Activated CD4-positive, CD25-positive, alpha-beta regulatory T cell treated with anti-CD3 and anti-CD28 coated beads, Interleukin-2, amount 50 U/mL, for 16 hours (primary cell): ENCODE measurements at places on chromosomes 3 and 15.

- DNase-seq = no peak
Observed at GRCh38 chr3:182979674-182980191, 605 bp downstream of the DCUN1D1 start.

GRCh38 chr3:172082269-172082668 is 42.9 kb downstream of the FNDC3B start:
- DNase-seq = no peak

DNA sequence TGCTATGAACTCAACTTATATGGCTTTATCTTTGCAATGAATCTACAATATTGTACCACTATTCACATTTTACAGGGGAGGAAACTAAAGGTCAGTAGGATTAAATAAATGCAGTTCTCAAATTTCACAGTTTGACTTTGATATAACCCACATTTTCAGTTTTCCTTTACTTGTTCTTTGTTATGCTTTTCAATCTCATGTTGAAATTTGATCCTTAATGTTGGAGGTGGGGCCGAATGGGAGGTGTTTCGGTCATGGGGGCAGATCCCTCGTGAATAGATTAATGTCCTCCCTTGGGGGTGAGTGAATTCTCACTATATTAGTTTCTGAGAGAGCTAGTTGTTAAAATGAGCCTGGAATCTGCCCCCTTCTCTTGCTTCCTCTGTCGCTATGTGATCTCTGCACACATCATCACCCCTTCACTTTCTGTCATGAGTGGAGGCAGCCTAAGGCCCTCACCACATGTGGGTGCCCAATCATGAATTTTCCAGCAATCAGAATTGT is 44.7 kb downstream of the CD200 start:
- no peak for DNase-seq

- DNase-seq = no peak
Observed at GRCh38 chr3:105398437-105398836, 31.7 kb downstream of the ALCAM start.

- DNase-seq = no peak
Observed at GRCh38 chr15:88635318-88635717, 3.5 kb upstream of the ISG20 start.

- DNase-seq = no peak
Observed at GRCh38 chr15:90141646-90142045, 39.4 kb upstream of the IDH2 start.

DNA sequence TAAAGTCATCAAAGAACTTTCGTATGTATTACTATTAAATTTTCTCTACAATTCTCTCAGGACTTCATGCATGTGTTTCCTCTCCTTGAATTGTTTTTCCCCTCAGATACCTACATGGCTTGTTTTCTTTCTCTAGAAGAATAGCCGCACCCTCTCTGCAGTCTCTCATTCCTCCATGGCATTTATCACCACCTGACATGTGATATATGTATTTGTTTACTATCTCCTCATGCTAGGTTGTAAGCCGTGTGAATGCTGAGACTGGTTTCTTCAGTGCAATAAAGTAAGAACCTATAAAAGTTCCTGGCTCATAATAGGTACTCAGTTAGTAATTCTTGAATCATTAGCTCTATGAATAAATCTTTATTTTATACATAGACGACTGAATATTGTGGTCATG is 149.2 kb downstream of the CNTN4 start:
- DNase-seq = no peak

DNA sequence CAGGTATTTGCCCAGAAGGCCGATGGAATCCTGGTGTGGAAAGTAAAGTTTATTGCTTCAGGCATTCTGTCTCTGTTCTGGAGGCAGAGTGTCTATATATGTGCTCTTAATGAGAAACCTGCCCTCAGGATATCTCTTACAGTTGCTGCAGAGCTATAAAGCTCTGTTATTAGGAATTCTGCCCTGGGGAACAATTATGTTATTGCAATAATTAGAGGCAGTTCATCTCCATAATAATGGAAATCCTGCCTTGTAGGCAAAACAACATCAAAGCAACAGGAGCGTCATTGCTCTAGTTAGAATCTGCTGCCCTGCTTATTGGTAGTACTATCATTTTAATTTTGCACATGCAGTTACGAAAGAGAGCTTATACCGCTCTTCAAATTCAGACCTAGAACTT is 175.6 kb downstream of the IL5RA start:
- DNase-seq = no peak

GRCh38 chr3:77467702-77468625 is 428.1 kb downstream of the ROBO2 start:
- no peak for DNase-seq

DNA sequence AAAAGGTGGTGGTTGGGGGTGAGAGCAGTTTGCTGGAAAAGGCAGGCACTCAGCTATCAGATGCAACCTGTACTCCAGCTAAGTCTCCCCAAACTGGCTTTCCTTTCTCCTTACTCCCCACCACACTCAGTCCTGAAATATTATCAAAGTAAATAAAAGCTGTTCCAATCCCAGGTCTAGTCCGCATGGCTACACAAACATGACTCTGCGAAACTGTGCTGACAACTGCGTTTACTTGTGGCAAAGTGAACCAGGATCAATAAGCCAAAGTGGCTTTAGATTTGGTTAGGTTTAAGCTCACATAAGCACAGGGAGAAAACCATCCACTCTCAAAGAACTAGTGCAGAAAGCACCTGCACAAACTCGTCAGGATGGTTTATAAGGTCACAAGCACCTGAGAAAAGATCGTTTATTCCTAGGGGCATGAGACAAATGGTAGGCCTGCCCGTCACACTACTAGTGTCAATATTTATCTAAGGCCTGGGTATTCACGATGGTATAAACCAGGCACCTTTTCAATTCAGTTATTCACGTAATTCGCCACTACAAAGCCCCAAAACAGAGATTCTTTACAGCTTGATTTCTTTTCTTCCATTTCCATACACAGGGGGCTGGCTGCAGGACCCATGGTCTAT is 25.3 kb downstream of the LRIG1 start:
- DNase-seq = no peak

DNA sequence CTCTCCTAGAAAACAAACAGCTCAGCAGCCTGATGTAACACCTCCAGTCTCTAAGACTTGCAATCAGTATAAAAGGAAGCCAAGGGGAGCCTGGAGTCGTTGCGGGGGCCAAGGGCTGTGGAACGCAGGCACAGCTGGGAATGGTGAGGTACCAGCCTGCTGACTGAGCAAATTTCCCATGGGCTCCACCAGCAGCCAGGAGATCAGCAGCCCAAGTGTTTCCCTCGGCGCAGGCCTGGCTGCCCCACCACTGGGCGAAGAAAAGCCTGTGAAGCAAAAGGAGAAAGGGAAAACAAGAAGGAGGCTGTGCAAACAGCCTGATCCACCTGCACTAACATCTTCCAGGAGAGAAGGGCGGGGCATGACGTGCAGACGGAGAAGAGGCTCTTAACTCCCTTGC is 155.3 kb downstream of the SHQ1 start:
- DNase-seq = no peak

DNA sequence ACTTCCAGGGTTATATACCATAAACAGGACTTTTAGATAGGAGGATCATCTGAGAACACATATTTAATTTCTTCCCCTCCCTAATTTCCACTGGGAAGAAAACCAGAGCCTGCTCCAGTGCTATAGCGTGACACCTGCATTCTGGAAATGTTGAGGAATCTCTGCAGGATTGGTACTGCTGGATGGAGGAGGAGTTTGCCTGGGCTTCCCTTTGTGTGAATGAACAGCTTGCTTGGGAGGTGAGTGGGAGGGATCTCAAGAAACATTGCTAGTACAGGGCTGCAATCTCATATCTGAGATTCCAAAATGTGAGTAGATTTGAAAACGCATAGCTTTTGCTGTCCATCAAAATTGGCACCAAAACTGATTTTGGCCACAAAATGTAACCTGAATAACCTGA is 295.9 kb upstream of the RGMA start:
- no peak for DNase-seq
